ENCODE measurements at places on chromosomes 6 and 20. TPM values are rescaled to one million over a fixed set of nuclear protein-coding genes. Genes with fewer than 3 reads are reported as not detected.

CSNK2B gene
- total RNA-seq: 104 TPM

EPB41L1 gene
- total RNA-seq: 0.40 TPM

DAAM2 gene
- not detected for total RNA-seq

TMEM217 gene
- total RNA-seq: 2.0 TPM

FNDC11 gene
- 0.99 TPM for total RNA-seq

SLC16A10 gene
- total RNA-seq: 6.3 TPM

RAET1E gene
- total RNA-seq: 0.55 TPM

STAU1 gene
- total RNA-seq: 62.5 TPM
